ENCODE measurements at places on chromosomes 7 and 10.

GRCh38 chr10:119550827-119551226 is 8.3 kb upstream of the RGS10 start:
- no peak for DNase-seq

DNA sequence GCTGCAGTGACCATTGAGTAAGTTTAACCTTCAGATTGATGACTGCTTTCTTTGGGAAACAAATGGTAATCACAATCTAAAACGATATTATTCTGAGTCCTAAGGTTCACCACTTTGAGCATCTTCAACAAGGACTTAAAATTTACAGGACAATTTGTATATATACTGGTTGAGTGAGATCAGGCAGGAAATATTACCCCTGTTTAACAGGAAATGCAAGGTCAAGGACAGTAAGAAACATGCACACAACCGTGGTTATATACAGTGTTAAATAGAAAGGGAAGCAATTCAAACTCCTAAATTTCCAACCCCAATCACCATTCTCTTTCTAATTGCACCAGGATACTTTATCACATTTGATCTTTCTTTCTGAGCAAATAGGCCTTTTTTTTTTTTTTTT is 96.1 kb downstream of the ZNF277 start:
- DNase-seq = no peak

DNA sequence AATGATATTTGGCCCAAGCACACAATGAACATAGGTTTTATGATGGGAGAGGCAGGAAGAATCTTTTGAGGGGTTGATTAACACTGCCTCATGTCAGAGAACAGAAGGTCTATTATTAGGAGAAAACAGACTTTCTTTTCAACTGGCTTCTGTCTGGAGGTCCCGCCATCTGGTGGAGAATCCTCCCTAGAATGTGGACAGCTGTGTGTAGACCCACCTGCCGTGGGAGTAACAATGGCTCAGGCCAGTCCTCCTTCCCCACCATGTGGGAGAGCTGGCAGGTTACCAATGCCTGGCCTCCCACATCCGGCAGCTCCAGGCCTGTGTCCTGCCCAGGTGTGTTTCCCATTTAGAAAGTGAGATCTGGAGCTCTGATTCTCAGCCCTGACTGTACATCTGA is 70.4 kb upstream of the AOAH start:
- peak; percentile 88 for DNase-seq

DNA sequence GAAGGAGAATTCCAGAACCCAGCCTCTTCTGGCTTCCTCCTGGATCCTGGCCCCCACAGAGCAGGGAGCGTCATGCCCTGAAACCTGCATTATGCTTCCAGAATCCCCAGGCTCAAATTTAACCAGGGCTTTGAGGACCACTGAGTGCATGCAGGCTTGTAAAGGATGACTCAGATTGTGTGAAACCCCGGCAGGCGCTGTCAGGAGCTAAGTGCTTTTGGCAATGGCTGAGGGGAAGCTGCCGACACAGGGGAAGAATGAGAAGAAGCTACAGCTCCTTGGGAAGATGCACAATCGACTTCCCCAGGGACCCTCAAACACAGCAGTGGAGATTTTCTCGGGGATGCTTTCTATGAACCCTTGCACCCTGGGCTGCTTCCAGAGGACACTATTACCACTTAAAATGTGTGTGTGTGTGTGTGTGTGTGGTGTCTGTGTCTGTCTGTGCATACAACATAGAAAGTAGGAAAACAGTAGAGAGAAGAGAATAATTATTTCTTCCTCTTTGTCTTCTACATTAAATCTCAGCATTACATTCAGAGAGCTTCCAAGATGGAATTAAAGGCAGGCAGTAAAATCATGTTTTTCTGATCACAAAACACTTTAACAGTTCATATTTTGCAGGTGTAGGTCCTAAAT is 183.5 kb upstream of the INHBA start:
- no peak for DNase-seq

- no peak for DNase-seq
Measured at GRCh38 chr7:154757756-154758155, 245.2 kb downstream of the PAXIP1 start.

GRCh38 chr7:157462840-157463239 is 126.0 kb downstream of the DNAJB6 start:
- no peak for DNase-seq

GRCh38 chr7:113824117-113824823 is 94.5 kb downstream of the PPP1R3A start:
- DNase-seq = no peak

DNA sequence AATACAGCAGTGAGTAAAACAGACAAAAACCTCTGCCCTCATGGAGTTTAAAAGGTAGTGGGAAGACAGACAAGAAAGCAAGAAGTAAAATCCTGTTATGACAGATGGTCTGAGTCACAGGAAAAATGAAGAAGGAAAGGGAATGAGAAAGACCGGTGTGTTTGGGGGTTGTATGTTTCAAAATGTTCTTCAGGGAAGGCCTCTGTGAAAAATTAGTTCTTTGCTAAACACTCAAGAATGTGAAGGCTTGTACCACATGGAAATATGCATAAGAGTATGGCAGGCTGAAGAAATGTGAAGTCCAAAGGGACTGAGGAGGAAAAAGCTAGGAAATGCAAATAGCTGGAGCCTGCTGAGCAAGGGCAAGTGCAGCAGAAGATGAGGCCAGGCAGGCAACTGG is 315.9 kb upstream of the SEMA3A start:
- DNase-seq = peak; percentile 30

GRCh38 chr7:130917669-130918128 is 183.7 kb upstream of the KLF14 start:
- no peak for DNase-seq

DNA sequence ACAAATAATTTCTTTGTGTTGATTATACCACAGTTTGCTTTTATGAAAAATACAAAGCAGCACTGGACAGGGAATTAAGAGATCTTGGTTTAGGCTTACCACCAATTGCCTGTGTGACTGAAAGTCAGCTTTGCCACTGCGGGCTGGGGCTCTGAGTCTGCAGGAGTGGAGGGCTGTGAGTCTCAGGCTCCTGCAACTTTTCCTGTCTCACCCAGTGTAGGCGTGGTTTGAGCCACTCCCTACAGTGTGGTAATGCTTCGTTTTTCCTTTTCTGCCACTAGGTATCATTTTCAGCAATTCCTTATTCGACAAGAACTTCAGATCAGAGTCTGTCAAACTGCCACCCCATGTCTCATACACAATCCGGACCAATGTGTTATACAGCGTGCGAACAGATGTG is 180.6 kb downstream of the ABCA13 start:
- no peak for DNase-seq

DNA sequence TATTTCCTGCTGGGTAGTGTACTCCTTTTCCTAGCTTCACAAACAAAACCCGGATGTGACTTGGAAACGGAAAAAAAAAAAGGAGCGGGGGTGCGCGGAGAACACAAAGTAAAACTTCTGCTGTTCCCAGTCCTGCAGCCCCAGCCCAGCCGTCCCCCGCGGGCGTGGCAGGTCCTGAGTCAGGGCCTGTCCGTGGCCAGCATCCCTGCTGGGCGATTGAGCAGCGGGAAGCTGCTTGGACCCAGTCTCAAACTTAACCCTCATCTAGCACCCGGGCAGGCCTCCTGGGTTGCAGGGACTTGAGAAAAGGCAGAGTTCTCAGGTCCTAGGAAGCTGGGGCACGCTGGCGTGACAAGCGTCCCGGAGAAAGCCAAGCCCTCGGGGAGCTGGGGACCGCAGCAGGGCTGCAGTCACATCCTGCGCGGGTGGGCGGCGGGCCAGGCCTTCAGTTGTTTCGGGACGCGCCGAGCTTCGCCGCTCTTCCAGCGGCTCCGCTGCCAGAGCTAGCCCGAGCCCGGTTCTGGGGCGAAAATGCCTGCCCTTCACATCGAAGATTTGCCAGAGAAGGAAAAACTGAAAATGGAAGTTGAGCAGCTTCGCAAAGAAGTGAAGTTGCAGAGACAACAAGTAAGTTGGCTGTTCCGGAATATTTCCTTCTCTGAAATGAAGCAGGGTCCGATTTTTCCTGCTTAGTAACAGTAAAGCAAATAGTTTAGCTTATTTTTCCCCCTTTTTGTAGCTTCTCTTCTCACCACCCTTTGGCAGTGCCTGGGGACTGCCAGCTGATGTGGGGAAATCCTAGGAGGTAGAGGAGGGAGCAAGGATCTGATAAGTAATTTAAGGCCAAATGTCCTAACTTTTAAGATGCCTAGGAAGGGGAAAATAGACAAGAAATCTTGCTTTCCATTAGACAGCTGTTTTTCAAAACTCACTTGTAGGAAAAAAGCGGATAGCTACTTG is at the start of gene GNG11:
GNG11 (plus strand) TSS at position 129 of the 960 bp plus-strand sequence; CDS start at position 532, 403 bp downstream.
- no peak for DNase-seq

DNA sequence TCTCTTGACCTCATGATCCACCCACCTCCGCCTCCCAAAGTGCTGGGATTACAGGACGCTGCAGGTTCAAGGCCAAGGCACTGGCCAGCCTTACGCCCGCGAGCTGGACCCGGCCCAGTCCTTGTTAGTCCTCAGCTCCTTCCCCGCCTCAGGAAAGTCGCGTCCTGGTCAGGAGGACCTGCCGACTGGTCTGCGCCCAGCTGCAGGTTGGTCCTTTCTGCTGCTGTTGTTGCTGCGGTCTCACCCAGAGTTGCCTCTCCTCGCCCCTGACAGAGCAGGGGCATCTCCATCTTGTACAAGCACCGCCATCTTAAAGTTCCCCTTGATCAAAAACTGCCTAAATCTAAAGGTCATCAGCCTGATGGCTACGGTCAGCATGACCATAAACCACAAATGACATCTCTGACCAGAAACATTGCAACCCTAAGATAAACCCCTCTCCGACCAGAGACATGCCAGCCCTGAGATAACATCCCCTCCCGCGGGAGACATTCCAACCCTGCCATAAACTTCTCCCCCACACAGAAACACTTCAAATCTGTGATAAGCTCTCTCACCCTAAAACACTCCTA is 13.9 kb upstream of the BMS1 start:
- no peak for DNase-seq

DNA sequence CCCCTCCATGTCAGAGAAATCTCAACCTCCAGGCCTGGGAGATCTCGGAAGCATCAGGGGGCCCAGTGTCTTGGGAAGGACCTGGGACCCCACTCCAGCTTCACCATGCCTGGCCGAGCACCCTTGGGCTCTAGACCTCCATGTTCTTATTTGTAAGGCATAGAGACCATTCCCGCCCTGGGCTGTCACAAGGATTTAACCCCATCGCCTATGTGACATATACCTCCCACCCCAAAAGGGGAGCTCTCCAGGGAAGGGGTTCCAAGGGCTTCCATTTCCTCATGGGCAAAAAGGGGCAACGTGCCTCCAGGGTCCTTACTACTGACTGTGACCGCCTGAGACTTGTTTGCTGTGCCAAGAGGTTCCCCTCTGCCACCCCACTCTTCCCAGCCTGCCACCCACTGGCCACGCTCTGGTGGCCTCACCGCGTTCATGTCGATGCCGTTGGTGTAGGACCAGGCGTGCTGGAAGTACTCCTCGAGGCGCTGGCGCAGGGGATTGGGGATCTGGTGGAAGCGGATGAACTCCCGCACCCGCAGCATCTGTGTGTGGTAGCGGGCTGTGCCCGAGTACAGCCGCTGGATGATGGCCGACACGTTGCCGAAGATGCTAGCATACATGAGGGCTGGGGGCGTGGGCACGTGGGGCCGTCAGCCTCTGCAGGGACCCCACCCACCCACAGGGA is 27.5 kb downstream of the KCNH2 start:
- no peak for DNase-seq

DNA sequence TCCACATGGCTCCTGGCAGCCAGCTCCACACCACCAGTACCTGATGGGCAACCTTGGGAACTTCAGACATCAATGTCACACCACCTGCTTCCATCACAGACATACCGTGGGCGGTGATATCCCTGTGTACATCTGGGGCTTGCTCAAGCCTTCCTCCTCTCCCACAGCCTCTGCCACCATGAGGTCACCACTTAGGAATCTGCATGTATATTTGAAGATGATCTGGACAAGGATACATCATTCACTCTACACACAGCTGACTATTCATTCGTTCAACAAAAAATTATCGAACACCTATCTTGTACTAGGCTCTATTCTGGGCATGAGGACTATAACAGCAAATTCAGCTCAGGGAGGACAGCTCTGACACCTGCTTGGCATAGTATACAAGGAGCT is 6.8 kb downstream of the DLG5 start:
- no peak for DNase-seq

GRCh38 chr10:70593513-70593890 is 9.0 kb downstream of the PRF1 start:
- DNase-seq = no peak

DNA sequence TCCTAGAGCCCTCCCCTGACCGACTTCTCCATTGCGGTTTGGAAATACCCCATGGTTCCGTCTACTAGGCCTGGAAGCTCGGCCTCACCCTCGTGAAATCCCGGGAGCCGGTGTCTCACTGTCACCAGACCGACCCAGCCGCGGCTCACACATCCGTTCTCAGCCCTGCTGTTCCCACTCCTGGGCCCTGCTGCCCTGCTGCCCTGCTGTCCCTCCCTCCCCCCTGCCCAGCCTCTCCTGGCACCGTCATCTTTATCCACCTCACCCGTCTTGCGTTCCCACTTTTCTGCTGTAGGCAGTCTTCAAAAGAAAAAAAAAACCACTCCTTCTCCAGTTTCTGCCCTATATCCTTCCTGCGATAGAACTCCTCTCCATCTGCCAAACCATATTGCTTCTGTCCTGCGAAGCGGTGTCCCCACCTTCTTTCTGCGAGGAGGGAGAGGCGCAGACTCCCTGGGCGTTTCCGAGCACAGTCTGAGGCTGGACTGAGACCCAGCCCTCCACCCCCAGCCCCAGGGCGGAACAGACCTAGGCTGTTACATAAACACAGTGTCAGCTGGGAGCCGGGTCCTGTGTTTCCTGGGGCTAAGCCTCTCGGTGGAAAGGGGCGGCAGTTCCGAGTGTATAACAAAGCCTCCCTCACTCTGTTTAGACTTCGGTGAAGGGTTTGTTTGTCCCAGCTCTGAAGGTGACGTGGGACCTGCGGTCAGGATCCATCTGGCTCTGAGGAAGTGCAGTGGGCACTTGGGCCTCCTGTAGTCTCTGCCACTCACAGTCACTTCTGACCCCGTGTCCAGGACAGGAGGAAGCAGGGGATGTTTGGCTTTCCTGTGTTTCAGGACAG is 2.8 kb downstream of the AGAP3 start:
- DNase-seq = peak; percentile 95

DNA sequence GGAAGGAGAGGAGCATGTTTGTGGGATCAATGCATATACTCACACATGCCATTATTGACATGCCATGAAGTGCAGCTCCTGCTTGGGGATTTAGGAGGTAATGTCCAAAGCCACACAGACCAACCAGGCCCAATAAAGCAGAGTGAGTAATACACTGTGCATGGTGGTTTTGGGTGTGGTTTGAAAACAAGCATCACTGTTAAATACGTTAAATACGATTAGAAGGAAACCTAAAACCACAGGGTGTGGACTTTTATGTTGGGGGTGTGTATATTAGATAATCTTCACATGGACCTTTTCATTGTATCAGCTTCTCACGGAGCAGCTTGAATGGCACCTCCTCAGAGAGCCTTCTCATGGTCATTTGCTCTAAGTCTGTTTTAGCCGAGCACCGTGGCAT is 10.4 kb upstream of the EIF3A start:
- DNase-seq = no peak

DNA sequence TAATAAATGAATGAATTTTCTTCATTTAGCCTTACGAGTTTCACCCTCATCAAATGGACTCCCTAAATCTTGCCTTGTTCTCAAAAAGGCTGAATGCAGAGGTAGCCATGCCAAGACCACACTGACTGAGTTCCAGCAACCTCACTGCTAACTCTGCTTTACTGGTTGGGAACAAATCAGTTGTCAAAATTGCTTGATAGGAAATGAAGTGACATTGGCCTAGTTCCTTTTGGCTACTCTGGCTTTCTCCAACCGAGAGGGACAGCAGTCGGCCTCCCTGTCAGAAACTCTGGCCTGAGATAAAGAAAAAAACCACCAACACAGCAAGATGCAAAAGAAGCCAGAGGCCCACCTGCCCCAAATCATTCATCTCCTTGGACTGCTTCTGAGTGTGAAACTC is 87.0 kb downstream of the PPP1R3C start:
- no peak for DNase-seq

Measured in DMS 273 treated with DMSO at 0.1 percent for 48 hours (cell line).